ENCODE measurements at places on chromosomes 16 and 17.
A peak's percentile ranks its signal among the peaks of the same experiment; 100 is the strongest.

DNA sequence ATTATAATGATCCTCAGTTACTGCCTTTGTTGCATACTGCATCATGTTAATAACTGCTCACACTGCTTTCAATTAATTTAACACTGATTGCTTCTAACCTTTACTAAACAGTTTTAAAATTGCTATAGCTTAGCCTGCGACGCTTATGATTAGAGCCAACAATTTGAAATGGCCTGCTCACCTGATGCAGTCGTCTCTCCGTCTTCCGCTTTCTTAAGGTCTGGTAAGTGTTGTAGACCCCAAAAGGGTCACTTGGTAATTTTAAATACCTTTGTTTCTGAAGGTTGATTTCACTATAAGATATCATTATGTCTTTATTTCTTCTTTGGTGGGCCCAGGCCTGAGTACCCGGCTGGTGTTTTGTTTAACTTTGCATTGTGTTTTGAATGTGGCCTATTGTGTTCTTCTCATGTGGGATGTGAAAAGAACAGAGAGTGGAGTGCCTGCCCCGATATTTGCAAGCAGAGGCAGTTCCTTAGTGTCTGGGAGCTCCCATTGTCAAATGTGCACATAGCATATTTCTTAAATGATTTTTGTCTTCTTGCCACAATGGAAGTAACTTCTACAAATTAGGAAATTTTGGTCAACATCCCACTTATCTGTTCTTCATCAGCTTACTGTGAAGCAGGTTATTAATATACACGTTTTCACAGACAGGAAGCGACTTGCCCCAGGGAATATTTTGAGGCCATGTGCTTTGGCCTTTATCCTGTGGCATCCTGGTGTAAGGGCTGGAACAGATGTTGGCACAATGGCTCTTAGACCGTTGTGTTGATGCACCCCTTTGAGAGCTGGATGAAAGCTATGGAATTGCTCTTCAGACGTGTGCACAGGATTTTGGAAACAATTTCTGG is 2.9 kb downstream of the PHKB start:
- no peak for DNase-seq

DNA sequence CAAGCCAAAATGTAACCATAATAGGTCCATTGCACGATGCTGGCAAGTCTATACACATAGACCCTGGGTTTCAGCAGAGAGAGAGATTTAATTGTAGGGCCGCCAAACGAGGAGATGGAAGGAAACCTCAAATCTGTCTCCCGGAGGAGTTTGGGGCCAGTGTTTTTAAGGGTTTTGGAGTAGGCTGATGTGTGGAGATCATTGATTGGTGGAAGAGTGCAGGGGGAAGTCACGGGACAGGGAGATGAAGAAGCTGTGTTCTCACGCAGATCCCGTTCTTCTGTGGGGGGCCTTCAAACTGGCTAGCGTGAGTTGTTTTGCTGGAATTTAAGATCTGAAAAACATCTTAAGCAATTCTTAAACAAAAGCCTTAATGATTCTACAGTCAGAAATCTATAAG is 84.8 kb downstream of the KATNIP start:
- no peak for DNase-seq

DNA sequence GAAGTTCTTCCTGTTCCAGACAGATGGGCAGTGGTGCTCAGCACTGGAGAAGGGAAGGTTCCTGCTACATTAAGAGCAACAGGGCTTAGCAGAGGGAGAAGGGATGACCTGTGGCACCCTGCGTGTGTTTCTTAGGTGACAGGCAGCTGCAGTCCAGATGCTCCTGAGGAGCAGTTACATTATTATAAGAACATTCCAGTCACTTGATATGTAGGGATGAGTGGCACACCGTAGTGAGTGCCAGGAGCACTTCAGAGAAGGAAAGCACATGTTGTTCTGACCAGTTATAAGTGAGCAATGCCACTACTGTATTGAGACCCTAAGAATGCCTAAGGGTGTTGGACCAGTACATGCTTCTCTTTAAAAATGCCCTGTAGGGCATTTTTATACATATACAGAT is 39.9 kb upstream of the MRC2 start:
- no peak for DNase-seq

- peak; percentile 24 for DNase-seq
Observed at GRCh38 chr17:1865252-1866037, 35.6 kb downstream of the RPA1 start.

- DNase-seq, result no peak
Observed at GRCh38 chr17:52738791-52739190, 580.3 kb upstream of the CA10 start.

GRCh38 chr17:74663561-74663960 is 40.0 kb upstream of the CD300E start:
- no peak for DNase-seq

- DNase-seq, result no peak
Observed at GRCh38 chr17:13544765-13545164, 57.0 kb downstream of the HS3ST3A1 start.

DNA sequence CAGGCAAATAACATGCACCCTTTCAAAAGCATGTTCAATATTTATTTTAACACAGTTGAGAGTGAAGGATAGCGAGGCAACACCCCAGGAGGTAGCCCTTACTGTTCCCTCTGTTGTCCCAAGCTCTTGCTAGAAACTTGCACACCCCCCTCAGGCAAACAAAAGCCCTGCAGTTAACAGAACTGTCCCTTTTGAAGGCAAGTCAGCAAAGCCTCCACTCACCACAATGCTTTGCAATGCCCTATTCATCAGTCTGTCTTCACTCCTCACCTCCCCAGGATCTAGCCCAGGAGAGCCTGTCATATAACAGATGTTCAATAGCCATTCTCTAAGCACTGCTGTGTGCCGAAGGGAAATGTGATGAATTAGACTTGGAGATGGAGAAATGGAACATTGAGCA is 3.5 kb upstream of the CNEP1R1 start:
- no peak for DNase-seq

DNA sequence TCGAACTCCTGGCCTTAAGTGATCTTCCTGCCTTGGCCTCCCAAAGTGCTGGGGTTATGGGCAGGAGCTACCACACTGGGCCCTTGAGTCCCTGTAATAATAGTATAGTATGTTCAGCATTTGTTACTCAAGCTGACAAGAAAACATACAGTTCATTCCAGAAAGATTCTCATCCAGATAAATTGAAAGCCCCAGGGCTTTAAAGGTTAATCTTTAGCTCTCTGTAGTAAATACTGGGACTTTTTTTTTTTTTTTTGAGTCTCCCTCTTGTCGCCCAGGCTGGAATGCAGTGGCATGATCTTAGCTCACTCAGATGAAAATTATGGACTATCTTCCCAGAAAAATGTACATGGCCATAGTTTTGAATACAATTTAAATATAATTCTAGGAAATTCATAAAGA is 11.0 kb downstream of the BRCA1 start:
- no peak for DNase-seq

DNA sequence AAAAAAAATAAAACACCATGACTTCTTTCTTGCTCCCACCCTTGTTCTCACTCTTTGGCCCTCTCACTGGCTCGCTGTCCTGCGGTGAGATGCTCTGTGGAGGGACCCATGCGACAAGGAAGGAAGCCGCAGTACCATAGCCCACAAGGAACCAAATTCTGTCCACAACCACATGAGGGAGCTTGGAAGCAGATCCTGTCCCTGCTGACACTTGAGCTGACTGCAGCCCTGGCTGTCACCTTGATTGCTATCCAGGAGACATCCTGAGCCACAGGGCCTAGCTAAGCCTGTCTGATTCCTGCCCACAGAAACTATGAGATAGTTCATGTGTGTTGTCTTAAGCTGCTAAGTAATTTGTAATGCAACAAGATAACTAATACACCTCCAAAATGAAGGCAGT is 4.8 kb upstream of the MT2A start:
- DNase-seq, result no peak

GRCh38 chr16:12775656-12776236 is 27.9 kb downstream of the CPPED1 start:
- no peak for DNase-seq

DNA sequence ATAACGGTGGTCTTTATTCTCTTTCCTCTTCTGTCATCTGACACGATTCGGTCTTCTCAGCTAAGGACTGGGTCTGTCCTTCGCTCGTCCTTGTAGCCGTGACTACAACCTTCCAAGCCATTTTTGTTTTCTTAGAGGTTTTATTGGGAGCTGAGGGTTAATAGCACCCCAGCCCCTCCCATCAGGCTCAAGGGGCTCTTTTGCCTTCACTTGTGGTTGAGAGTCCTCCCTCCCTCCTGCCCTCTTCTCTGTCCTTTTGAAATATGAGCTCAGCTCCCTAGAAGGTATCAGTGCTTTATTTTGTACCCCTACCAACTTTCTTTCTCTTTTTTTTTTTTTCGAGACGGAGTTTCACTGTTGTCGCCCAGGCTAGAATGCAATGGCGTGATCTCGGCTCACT is 24.7 kb downstream of the SOCS3 start:
- no peak for DNase-seq

DNA sequence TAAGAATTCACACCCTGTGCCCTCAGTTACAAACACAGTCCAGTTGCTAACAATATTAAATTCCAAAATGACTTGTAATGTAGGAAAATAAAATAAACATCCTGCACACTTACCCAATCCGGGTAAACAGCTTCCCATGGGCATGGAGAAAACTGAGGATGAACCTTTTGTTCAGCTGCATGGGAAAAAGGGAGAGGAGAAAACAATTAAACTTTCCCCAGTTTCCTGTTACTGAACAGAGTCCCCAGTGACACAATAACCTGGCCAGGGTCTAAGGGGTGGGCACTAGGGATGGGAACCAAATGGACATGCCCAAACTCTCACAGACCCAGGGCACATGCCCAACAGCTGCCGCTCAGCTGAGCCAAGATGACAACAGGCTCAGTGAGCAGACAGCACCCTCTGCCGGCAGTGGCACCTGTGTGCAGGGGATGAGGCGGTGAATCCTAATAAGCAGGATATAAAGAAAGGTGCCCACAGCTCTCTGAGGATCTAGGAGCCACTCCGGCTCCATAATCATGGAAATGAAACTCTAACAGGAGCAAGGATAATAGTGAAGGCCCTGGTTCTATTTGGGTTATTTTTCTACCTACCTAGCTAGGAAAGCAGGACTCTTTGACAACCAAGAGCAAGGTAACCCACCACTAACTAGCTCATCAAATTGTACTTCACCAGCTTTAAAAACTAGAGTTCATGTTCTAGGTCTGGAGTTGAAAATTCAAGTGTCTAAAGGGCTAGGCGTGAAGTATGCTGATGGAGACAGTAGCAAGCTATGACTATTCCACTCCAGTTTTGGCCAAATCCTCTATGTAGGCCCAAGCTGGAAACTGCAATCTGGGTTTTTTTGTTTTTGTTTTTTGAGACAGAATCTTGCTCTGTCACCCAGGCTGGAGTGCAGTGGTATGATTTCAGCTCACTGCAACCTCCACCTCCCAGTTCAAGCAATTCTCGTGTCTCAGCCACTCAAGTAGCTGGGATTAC is 58.8 kb downstream of the SMG6 start:
- DNase-seq, result peak; percentile 81

GRCh38 chr17:78925662-78926555 is 722 bp upstream of the TIMP2 start:
- no peak for DNase-seq

DNA sequence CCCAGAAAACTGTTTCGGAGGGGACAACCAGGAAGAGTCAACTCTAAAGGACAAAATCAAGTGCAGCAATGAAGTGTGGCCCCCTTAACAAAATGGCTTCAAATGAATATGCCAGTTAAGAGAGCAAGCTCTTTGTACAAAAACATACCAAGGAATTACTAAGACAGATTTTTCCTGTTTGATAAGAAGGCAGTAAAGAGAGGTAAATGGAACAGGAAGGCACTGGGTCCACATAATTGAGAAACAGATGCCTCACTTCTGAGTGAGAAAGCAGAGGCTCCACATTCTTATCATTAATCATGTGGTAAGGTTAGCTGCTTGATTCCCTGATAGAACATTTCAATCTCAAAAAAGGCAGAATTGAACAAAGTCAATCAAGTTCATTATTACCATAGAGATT is 44.9 kb downstream of the MBTD1 start:
- no peak for DNase-seq

DNA sequence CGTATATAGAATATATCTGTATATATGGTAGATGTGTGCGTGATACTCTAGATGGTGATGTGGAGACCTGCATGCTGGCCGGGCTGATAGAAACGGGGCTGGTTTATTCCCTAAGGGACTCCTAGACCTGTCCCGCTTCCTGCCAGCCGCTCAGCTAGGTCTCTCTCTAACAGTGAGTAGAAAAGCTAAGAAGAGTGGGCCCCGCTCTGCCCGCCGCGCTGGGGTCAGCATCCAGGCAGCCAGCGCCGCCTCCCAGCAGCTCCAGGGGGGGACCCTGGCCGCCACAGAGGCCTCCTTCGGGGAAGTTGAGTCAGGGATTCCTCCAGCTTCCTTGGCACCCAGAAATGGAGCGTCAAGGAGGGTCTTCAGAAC is 9.4 kb downstream of the CYGB start:
- no peak for DNase-seq

GRCh38 chr16:74611721-74612120 is 4.8 kb upstream of the GLG1 start:
- DNase-seq, result no peak

- DNase-seq, result no peak
Observed at GRCh38 chr16:89350701-89351380, 133.3 kb downstream of the ZNF778 start.

DNA sequence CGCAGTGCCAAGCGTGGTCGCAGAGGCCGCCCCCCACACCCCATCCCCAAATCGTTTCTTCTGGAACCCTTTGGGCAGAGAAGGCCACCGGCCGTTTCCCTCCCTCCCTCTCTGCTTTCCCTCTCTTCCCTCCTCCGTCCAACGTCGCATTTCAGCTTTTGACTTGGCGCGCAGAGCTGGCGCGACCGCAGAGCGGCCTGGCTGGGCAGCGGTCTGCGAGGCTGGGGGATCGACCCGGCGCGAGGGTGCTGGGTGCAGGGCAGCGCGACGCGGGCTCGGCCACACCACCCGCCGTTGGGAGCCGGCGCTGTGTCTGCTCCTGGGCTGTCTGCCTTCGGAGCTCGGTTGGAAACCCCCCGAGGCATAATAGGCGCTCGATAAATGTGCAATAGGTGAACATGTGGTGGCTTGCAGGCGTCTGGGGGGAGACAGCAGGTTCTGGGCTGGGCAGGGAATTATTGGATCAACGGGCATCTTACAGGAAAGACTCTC is 2.8 kb upstream of the NTN3 start:
- no peak for DNase-seq

GRCh38 chr17:44094701-44095387 is 24.3 kb downstream of the G6PC3 start:
- DNase-seq, result no peak

DNA sequence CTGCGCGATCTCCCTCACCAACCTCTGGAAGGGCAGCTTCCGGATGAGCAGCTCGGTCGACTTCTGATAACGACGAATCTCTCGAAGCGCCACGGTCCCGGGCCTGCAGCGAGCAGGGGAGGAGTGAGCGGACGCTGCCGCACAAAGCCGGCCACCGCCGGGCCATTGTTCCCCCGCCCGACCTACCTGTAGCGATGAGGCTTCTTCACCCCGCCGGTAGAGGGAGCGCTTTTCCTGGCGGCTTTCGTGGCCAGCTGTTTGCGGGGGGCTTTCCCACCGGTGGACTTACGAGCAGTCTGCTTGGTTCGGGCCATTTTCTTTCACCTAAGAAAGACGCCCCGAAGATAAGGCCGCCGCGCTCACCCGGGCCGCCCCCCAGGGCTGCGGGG is 5.8 kb upstream of the UNK start:
- peak; percentile 56 for DNase-seq
